ENCODE measurements at places on chromosomes 7 and 10.

DNA sequence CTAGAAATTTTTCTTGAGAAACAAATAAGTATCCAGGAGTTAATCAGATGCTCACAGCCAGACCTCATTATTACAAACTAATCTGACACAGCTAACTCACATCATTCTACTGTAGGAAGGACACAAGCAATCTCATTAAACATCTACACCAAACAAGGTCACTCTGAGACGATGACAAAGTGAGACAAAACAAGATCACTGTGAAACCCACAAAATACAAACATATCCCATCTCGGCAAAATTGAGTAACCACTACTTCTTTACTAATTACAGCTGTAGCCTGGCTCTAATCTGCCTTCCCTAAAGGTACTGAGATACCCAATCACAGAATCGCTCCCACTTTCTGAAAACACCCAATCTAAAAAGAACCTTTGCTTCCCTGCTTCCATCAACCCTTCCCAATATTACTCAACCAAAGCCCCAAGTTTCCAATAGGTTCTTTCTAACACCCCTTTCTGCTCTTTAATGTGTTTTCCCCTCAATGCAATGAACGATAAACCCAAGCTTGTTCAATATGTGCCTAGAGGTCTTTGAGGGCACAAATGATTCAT lies 26.9 kb downstream of the CCDC6 start:
- no peak for DNase-seq

DNA sequence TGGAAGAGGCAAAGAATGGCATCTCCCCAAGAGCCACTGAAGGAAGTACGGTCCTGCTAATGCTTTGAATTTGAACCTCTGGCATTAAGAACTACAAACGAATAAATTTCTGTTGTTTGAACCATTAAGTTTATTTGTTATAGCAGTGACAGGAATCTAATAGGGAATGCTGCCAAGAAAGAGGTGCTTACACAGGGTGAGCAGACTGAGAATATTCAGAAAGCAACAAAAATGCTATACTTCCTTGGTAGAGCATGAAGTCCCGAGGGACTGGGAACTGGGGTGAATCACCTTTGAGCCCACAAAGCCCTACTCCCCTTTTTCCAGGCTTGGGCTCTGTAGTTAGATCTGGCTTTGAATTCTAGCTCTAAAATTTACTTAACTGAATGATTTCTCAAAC lies 45.0 kb downstream of the PANK1 start:
- no peak for DNase-seq

GRCh38 chr7:47480576-47481538 lies 101.1 kb downstream of the TNS3 start:
- no peak for DNase-seq

DNA sequence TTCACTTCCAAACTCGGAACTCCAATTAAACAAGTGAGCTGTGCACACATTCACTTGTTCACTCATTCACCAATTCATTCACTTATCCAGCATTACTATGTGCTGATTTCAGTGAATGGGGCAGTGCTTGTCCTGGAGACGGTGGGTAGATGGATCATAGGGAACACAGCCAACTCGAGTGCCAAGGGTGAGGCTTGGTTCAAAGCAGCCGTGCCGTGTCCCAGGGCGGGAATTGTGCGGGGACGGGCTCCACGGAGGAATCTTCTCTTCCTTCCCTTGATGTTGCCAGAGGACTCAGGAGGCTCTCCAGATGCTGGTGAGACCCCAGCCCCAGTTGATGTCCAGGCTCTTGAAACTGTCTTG lies 2.9 kb downstream of the SH2D4B start:
- no peak for DNase-seq

- no peak for DNase-seq
These were observed 23.5 kb downstream of the TMEM229A start for GRCh38 chr7:124009321-124009720.

DNA sequence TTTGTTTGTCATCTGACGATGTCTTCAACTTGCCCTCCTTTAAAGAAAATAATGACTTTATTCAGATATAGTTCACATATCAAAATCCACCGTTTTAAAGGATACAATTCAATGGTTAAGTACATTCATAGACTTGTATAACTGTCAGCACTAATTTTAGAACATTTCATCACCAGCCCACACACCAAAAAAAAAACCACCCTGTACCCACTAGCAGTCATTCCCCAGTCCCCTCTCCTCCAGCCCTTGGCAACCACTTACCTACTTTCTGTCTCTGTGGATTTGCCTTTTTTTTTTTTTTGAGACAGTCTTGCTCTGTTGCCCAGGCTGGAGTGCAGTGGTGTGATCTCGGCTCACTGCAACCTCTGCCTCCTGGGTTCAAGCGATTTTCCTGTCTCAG lies 5.3 kb upstream of the HILPDA start:
- DNase-seq = no peak

DNA sequence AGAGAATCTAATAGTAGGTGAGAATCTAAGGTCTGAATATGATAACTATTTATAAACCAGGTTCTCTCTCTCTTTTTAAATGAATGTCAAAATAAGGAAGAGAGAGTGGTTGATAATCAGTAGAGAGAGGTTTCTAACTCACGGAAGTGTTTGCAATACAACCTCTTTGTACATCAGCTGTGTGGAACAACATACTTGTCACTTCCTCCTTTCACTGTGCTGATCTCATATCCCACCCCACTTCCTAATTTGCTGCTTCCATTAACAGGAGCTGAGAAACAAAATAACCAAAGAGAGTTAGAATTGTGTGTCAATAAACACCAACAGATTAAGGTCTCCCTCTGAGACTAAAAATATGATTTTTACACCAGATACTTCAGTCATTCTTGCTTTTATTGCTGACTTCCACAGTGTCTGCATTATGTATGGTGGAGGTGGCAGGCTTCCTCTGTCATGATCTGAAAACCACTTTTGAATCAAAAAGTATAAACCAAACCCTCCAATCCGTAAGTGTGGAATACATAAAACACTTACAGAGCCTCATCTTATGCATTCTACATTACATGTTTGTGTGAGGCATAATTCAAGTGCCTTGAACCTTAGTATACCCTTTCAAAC lies 25.0 kb downstream of the CACUL1 start:
- no peak for DNase-seq

GRCh38 chr7:66781408-66782090 lies 41.0 kb downstream of the RABGEF1 start:
- DNase-seq = no peak

- DNase-seq = no peak
These were observed 119.4 kb upstream of the INHBA start for GRCh38 chr7:41822259-41822817.

- peak; percentile 16 for DNase-seq
These were observed 61.2 kb downstream of the SH3PXD2A start for GRCh38 chr10:103793920-103794883.

GRCh38 chr7:132544025-132544424 lies 32.2 kb downstream of the PLXNA4 start:
- DNase-seq = no peak
